ENCODE measurements at places on chromosomes 16 and 17.

GRCh38 chr16:52203096-52203495, 343.8 kb downstream of the TOX3 start:
- peak; percentile 88 for DNase-seq

- DNase-seq: peak; percentile 6
Measured at GRCh38 chr17:76789235-76789788, 51.4 kb downstream of the MFSD11 start.

- no peak for DNase-seq
Measured at GRCh38 chr16:71568551-71568950, 8.3 kb downstream of the TAT start.

DNA sequence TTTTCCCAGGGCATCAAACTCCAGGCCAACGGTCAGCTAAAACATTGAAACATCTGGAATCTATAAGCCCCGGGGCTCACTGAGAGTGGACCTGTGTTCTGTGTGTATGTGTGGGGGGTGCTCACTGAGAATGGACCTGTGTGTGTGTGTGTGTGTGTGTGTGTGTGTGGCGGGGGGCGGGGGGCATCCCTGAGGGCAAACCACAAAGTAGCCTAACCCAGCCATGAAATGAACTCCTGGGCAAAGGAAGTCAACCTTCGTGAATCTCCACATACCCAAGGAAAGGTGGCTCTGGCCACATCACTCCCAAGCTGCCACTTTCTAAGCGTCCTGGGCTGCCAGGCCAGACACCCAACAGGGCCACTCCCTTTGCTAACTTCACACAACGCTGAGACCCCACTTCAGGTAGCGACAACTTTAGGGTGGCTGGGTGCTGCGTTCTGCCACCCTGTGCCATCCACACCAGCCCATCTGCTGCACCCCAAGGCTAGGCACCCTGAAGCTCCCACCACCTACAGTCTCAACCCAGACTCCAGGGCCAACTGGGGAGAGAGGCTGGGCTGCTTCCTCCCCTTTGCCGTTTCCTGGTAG, 1.6 kb downstream of the MAFG start:
- DNase-seq: no peak

- DNase-seq: no peak
Measured at GRCh38 chr17:41865596-41865893, 322 bp upstream of the KLHL11 start.

GRCh38 chr17:8163978-8164814, 1.4 kb upstream of the VAMP2 start:
- peak; percentile 61 for DNase-seq

DNA sequence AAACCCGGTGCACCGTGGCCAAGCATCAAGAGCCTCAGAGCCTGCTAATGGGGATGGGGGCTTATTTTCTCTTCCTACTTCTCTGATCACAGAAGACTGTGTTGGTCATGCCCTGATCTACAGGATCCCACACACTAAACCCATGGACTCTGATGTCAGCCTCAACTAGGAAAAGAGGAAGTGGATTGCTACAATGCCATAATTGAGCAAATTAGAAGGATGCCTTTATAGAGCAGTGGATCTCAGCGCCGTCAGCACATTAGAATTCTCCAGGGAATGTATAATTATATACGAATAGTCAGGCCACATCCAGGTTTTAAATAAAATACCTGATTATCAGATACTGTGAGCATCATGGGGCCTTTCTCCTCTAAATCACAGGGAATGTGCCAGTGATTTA, 64.8 kb downstream of the VAT1L start:
- no peak for DNase-seq

GRCh38 chr16:66357523-66357928, 9.0 kb upstream of the CDH5 start:
- peak; percentile 83 for DNase-seq

GRCh38 chr17:48333034-48333530, 96.9 kb downstream of the SKAP1 start:
- peak; percentile 16 for DNase-seq

GRCh38 chr16:30340621-30341020, 14.5 kb downstream of the CD2BP2 start:
- no peak for DNase-seq

DNA sequence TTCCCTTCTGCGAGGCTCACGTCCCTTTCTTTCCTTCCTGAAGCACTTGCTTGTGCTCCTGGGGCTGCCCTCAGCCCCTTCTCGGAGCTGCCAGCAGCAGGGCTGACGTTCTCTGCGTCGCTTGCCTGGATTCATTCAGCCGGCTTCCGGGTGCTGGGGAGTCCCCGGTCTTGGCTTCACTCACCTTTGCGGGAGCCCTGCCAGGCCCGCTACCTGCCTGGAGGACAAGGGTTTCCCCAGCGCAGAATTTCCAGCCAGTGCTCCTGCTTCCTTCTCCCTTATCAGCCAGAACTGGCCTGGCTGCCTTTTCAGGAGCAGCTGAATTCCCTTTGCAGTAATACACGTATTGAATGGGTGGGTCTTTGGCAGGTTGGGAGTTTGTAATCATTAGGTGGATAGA, 22.1 kb upstream of the IL17C start:
- DNase-seq: peak; percentile 43

Measured in kidney tubule cell (primary cell).